Panc1 (cell line): ENCODE measurements at places on chromosomes 4 and X.

DNA sequence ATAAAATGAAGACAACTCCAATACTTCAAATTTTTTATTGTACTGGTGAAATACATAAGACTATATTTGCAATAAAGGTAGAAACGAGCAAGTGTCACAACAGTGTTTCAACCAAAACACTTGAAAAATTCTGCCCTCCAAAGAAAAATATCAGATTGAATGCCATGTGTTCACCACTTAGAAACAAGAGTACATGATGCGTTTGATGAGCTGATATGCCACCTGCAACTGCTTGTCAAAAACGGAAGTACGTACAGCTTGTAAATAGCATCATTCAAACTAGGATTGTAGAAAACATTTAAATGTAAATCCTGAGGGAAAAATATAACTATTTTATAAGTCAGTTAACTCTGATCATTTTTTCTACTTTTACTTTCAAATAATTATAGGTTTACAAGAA is 276.1 kb downstream of the ANTXR2 start:
- no peak for DNase-seq

DNA sequence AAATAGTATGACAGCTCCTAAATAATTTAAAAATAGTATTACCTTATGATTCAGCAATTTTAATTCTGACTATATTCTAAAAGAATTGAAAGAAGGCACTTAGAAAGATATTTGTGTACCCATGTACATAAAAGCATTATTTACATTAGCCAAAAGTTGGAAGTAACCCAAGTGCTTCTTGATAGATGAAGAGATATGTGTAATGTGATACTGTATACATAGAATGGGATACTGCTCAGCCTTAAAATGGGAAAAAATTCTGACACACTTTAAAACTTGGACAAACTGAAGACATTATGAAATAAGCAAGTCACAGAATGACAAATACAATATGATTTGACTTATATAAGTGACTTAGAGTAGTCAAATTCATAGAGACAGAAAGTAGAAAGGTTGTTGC is 112.2 kb downstream of the IDS start:
- no peak for DNase-seq

GRCh38 chrX:110665223-110666002 is 130.2 kb downstream of the CHRDL1 start:
- DNase-seq, result no peak

- DNase-seq, result no peak
Observed at GRCh38 chr4:3291969-3292570, 751 bp upstream of the RGS12 start.

DNA sequence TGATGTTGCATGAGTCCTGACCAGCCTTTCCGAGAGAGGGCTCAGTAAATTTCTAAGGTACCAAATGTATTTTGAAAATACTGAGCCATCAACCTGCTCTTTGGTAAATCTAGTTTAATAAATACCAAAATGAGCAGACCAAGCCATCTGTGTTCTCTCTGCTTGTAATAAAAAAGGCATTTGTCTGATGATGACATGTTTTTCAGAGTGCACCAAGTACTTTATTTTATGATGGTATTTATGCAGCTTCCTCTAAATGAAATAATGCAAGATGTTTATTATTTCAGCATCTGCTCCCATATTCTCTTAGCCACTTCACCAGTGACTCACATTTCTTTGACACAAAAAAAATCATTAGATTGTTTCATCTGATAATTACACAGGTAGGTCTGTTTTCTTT is 700.5 kb downstream of the TRIML1 start:
- no peak for DNase-seq

DNA sequence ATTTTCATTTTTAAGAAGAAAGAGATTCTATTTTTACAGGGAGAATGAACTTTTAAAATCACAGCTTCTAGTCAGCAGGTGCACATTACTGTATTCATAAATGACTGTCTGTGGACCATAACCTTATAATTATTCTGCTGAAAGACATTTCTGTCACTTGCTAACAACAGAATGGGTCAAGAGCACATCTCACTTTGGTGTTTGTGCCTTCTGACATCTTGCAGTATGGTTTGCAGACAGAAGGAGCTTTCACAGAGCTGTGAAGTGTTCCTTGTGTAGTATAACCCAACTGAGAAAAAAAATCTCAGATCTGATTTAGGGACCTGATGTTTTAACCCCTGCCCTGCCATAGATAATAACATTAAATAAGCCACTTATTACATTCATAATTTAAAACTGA is 131.4 kb upstream of the CTSO start:
- DNase-seq, result no peak
